Mesenteric fat pad (tissue), 1 donor: ENCODE measurements at places on chromosomes 12 and 14. TPM values are rescaled to one million over a fixed set of nuclear protein-coding genes. Genes with fewer than 3 reads are reported as not detected.
A peak's percentile ranks its signal among the peaks of the same experiment; 100 is the strongest.

- DNase-seq = no peak
These were observed 78.9 kb upstream of the PSMA6 start for GRCh38 chr14:35213143-35213788.

- DNase-seq = no peak
These were observed 66.4 kb upstream of the GPATCH2L start for GRCh38 chr14:76085358-76085757.

PTPRO gene
- 5.2 TPM for total RNA-seq

GRCh38 chr14:23632461-23633159 lies 3.6 kb upstream of the DHRS2 start:
- no peak for DNase-seq

- no peak for DNase-seq
These were observed at the start of gene PPP1R36 for GRCh38 chr14:64549791-64550620. PPP1R36 (plus strand) TSS chr14:64549961; CDS start chr14:64549998, 37 bp downstream.

DNA sequence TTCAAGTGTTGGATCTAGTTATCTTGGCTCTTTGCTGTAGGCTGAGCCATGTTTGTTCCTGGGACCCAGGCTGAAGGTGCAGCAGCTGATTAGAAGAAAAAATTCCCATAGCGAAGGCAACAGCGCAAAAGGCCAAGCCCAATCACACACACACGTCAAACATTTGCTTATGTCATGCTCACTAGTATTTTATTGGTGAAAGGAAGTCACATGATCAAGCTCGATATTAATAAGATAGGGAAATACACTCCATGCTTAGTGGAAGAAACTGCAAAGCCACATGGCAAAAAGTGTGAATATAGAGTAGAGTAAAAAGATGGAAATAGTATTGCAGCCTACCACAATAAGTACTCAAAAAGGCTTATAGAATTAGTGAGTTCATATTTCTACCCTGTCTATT lies 373.5 kb upstream of the FAR2 start:
- no peak for DNase-seq

DNA sequence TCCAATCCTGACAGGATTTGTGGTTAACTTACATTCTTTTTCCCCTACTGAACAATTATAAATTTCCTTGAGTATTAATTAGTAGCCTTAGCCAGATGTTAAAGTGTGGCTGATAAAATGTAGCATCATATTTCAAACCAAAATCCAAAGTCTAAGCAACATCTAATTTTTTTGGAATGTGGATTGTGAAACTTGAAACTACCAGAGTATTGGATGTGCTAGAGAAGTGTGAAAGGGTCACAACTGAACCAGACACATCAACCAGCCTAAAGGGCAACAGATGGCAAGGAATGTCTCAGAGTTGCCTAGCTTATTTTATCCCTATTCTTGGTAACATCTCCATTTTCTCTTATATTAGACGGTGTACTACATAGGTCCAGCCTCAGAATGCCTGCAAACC lies 153.1 kb upstream of the DCN start:
- DNase-seq = no peak

GRCh38 chr12:122983789-122984515 lies 3.5 kb downstream of the ARL6IP4 start:
- no peak for DNase-seq

DNA sequence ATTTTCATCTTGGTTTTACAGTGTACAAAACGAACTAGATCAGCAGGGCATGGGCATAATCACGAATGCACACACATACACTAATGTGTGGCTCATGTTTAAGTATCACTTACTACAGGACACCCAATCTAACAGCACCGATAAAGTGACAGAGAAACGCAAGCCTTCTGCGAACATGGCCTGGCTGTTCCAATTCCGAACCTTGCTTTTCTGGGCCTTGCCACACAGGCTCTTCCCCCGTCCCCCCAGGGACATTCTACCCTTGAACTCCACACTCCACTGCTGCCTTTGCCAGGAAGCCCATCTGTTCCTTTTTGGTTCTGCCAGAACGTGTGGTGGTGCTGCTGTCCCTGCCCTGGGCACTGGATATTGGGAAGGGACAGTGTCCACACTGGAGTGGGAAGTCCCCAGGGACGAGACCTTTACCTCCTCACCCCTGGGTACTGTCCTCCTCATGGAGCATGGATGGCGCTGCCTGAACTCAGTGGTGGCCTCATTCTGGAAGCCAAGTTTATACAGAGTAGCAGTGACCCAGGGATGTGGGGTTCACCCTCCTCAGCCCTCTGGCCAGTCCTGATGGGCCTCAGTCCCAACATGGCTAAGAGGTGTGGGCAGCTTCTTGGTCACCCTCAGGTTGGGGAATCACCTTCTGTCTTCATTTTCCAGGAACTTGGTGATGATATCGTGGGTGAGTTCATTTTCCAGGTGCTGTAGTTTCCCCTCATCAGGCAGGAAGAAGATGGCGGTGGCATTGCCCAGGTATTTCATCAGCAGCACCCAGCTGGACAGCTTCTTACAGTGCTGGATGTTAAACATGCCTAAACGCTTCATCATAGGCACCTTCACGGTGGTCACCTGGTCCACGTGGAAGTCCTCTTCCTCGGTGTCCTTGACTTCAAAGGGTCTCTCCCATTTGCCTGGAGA lies 7.9 kb downstream of the SERPINA1 start:
- DNase-seq = no peak

DNA sequence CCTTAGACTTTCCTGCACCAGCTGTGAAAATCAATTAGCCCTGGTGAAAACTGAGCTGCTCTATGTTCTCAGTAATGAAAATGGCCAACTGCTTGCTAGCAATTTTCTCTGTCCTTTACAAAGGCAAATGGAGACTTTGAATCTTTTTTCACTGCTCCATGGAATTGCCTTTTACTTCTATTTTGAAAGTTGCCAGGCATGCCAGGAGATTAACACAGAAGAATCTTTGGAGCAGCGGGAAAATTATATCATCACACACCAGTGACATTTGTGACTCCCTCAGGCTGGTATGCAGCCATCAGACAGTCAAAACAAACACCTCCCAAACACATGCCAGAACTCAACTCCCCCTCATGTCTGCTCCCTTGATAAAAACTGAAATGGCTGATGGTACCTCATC lies 872.0 kb upstream of the FLRT2 start:
- no peak for DNase-seq

GRCh38 chr14:21347201-21347600 lies 36.6 kb downstream of the SUPT16H start:
- DNase-seq = no peak

DNA sequence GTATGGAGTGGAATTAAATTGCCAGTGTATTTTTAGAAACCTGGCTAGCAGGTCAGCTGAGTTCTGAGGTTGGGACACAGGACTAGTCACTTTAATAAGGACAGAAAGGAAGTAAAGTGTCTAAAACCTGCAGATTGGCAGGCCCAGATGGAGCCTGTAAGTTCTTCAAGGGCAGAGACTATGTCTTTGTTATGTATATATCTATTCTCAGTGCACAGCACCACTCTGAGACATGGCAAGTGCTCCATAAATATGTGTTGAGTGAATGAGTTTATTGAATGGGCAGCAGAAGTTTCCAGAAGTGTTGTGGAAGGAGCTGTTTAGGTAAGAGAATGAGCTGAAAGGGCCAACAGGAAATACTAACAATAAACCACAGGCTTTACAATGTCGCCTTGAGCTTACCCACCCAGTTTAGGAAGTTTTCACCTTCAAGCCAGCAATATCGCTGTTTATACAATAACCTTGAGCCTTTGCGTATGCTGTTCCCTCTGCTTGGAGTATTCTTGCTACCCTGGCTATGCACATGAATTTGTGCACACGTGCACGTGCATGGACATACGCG lies 109.5 kb upstream of the TMPO start:
- DNase-seq = no peak

DNA sequence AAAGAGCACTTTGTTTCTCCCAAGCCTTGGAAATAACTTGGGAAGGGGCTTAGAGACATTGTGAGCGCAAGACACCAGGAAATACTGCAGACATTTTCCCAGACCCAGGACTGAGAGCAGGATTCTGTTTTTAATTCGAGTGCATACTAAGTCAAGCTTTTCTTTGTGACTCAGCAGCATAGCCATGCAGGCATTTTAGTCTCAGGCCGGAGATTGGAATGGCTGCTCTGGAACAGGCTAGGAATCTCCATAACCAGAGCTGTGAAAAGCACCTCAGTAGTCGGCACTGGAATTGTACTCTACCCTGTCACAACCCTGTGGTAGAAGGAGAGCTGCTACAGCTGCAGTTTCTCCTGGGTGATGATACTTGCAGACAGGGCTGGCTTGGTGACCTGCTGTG lies 28.9 kb upstream of the GARIN6 start:
- DNase-seq = no peak

DNA sequence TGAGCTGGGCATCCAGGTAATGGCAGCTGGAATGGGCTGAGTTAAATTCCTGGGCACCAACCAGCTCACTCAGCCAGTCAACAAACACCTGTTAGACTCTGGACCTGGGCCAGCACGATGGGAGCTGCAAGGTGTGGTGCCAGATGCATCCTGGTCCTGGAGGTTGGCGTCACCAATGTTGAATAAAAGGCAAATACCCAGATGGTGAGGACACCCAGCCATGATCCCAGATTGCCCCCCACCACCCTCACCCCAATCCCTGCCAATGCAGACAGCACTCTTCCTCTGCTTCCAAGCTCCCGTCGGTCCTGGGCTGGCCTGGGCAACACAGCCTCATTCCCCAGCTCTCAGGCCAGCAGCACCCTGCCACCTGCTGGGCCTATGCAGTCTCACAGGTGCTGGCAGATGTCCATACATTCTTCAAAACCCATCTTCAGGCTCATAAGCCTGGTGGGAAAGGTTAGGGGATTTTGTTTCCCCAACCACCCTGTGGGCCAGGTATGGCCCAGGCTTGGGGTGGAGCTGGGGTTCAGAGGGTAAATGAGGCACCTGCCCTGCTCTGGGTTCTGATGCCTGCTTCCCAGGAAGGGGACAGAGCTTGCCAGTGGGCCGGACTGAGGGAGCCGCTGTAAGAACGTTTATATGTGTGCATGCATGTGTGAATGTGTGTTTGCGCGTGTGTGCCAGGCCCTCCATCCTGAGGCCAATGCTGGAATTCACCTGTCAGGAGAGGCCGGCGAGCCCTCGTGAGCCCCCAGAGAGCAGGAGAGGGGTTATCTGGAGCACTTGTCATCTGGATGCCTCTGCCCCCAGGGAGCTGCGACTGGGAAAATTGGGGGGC lies 58.0 kb downstream of the LGMN start:
- no peak for DNase-seq

- DNase-seq = peak; percentile 81
These were observed 22.8 kb downstream of the ITGA7 start for GRCh38 chr12:55684761-55685370.
